ENCODE measurements at places on chromosomes 3 and 15. TPM values are rescaled to one million over a fixed set of nuclear protein-coding genes. Genes with fewer than 3 reads are reported as not detected.

Gene CYP8B1
- not detected for total RNA-seq

Gene SPSB4
- total RNA-seq: not detected

DNA sequence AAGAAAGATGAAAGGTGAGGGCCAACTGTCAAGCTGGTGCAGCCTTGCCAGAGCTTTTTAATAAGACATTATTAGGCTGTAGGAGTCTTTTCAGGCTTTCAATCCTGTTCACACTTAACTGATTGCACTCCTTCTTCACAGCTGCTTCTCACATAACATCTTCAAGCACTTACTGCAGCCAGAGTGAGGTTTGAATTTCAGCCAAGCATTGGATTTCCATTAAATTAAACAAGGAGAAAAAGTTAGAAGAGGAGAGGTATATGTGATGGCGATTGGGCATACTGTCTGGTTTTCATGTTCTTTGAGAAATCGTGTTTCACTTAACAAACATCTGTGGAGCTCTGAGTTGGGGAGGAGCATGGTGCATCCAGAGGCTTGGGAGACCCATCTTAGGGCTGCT lies 392.8 kb upstream of the LRRC3B start:
- DNase-seq: no peak
- no peaks in the 10 kb centered on the region for H3K4me1 ChIP-seq
- no peak overlapping the region for H3K4me3 ChIP-seq
- H3K36me3 ChIP-seq: no peaks in the 10 kb centered on the region
- no peak overlapping the region for H3K27ac ChIP-seq
- H3K27me3 ChIP-seq: no peaks in the 10 kb centered on the region

- no peaks in the 10 kb centered on the region for H3K36me3 ChIP-seq
- H3K4me3 ChIP-seq: no peak overlapping the region
- H3K27me3 ChIP-seq: no peaks in the 10 kb centered on the region
- no peaks in the 10 kb centered on the region for H3K4me1 ChIP-seq
Measured at GRCh38 chr3:148379763-148380382, 317.8 kb upstream of the AGTR1 start.

DNA sequence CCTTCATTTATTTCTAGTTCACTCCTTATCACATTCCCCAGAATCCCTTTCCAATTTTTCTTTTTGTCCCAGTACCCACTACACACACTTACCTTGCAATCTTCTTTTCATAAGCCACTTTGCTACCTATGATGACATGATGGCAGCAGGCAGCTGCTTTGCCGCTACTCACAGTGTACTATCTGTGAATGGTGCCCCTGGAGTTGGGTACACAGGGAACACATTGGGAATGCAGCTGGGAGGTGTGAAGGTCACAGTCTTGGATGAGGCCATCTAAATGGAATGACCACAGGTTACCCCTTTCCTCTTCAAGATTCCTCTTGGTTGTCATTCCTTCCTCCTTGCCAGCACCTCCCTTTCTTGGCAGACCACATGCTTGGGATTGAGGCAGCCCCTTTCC lies 20.8 kb upstream of the TNIK start:
- H3K4me3 ChIP-seq: no peak overlapping the region
- H3K4me1 ChIP-seq: peaks cover 8% of the 10 kb centered on the region
- DNase-seq: no peak
- H3K27me3 ChIP-seq: no peaks in the 10 kb centered on the region
- no peaks in the 10 kb centered on the region for H3K36me3 ChIP-seq

Gene NR1I2
- total RNA-seq: 6.0 TPM

- H3K4me1 ChIP-seq: no peaks in the 10 kb centered on the region
- DNase-seq: no peak
- no peaks in the 10 kb centered on the region for H3K36me3 ChIP-seq
- peaks cover 27% of the 10 kb centered on the region for H3K27me3 ChIP-seq
- H3K27ac ChIP-seq: no peak overlapping the region
Measured at GRCh38 chr3:187626581-187626980, 43.6 kb downstream of the SST start.

GRCh38 chr3:43650345-43650744 lies 28.5 kb upstream of the ANO10 start:
- H3K27me3 ChIP-seq: no peaks in the 10 kb centered on the region
- H3K27ac ChIP-seq: no peak overlapping the region
- no peak overlapping the region for H3K4me3 ChIP-seq
- DNase-seq: no peak
- H3K4me1 ChIP-seq: peaks cover 17% of the 10 kb centered on the region
- H3K36me3 ChIP-seq: no peaks in the 10 kb centered on the region
